ENCODE measurements at places on chromosomes 7 and 10.

DNA sequence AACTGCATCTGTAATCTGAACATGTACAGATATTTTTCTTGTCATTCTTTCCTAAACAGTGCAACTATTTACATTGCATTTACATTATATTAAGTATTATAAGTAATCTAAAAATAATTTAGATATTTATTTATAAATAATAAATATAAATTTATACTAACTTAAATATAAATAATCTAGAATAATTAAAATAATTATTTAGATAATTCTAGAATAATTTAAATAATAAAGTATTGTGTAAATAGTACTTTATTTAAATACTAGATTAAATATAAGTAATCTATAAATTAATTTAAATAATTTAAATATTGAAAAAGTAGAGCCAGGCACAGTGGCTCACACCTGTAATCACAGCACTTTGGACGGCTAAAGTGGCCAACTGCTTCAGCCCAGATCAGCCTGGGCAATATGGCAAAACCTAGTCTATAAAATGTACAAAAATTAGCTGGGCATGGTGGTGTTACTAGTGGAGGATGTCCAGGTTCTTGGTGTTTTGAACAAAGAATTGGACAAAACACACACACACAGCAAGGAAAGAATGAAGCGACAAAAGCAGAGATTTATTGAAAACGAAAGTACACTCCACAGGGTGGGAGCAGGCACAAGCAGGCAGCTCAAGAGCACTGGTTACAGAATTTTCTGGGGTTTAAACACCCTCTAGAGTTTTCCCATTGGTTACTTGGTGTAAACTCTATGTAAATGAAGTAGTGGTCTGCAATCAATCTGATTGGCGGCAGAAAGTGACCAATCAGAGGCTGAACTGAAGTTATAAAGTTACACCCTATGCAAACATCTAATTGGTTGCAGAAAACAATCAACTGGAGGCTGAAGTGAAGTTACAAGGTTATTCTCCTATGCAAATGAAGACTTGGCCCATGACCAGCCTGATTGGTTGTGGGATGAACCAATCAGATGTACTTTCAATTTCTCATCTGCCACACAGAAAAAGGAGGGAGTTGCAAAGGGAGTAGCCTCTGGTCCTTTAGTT, 100.2 kb upstream of the SP4 start:
- no peak for DNase-seq

- no peak for DNase-seq
Observed at GRCh38 chr10:102306710-102307109, 61.4 kb downstream of the GBF1 start.

- DNase-seq: no peak
Observed at GRCh38 chr10:14243221-14243620, 87.5 kb downstream of the FRMD4A start.

- no peak for DNase-seq
Observed at GRCh38 chr7:73340514-73340913, 12.6 kb downstream of the FKBP6 start.

GRCh38 chr10:36692759-36693158, 432.6 kb upstream of the ANKRD30A start:
- no peak for DNase-seq

DNA sequence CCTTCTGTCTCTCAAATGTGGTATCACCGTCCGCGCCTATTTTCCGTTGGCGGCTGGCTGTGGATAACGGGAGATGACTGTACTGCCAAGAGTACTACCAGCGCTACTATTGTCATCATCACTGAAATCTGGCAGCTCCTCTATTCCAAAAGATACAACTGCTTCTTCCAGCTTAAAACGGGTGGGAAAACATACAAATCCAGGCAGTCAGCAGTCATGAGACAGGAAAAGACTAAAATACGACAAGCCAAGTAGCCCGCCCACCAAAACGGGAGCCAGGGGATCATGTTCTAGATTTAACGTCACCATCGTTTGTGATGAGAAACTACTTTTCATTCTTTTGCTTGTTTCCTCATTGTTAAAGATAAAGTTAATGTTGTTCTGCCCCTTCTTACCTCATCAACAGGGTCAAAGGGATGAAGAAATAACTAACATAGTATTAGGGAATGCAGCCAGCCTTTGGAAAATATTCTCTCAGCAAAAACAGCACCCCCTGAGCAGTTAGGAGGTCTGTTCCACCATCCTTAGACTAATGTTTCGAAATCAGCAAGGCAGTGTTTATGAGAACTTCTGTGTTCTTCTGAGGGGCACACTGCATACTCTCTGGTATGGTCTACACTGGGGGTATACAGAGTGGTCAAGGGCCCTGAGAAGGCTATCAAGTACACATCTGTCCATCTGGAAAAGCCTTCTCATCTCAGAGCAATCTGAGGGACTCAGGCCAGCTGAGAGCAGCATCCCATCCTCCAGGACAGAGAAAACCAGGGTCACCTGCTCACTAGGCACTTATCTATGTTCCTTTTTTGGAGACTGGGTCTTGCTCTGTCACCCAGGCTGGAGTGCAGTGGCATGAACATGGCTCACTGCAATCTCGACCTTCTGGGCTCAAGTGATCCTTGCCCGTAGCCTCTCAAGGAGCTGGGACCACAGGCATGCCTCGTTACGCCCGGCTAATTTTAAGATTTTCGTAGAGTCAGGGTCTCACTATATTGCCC, 47.5 kb downstream of the GNA12 start:
- no peak for DNase-seq

GRCh38 chr10:5540891-5541290, 16.1 kb downstream of the CALML3 start:
- no peak for DNase-seq

DNA sequence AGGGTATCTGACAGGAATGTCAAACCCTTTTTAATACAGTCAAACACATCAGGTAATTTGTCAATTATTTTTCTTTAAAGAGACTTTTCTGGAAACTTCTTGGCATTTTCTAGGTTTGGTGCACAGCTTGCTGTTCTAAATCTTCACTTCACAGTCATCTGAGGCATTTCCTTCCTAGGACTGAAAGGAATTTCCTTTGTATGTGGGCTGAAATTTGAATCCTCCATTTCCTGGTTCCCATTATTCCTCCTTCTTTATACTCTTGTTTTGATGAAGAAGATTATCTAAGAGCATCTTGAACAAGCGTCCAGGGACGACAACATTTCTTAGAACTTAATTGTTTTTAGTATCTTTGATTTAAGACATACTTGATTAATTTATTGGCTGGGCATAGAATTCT, 24.9 kb downstream of the CALD1 start:
- DNase-seq: no peak

Data from activated T-cell treated with anti-CD3 and anti-CD28 coated beads for 4 hours (primary cell).